ENCODE measurements at places on chromosomes 7 and 10.

DNA sequence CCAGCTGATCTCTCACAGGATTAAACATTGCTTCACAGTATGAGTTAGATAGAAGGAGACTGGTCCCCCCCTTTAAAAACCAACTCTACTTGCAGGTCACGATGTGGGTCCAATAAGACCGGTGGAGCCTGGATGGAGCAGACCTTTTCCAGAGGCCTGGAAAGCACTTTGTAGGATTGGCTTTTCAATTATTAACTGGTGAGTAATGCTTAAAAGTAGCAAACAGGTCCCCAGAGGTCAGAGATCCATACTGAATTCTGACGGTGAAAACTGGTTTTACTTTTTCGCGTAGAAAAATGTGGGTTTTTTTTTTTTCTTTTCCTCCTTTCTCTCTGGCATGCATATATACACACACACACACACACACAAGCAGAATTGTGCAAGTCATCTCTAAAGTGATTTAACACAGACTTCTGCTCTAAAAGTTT lies 74.9 kb upstream of the OGDHL start:
- DNase-seq = peak; percentile 59

DNA sequence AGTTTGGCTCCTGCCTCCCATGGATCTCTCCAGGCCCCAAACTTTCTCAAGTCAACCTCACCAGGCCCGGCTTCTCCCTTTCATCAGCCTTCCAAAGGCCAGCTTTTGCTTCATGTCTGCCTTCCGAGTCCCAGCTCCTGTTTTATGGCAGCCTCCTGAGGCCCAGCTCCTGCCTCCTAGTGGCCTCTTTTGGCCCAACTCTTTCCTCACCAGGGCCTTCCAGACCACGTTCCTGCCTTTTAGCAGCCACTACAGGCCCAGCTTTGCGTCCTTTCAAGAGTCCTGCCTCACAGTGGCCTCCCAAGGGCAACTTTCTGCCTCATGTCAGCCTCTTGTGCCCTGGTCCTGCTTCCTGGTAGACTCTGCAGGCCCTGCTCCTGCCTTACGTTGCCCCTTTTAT lies 15.3 kb upstream of the TMEM248 start:
- DNase-seq = no peak

DNA sequence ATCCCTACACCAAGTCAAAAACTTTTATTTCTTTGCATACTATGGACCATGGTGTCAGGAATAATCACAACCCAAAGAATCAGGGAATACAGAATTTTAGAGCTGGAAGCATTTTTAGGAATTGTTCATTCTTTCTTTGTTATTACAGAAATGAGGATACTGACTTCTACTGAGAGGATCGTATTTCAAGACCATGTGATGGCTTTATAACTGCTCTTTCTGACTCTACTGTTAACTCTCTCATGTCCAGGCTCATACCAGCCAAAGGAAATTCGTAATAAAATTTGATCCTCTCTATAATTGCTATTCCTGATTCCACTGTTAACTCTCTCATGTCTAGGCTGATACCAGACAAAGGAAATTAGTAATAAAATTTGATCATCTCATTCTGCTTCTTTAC lies 1050.9 kb upstream of the C7orf33 start:
- DNase-seq = no peak

- no peak for DNase-seq
Measured at GRCh38 chr7:155213385-155213784, 84.3 kb upstream of the INSIG1 start.

DNA sequence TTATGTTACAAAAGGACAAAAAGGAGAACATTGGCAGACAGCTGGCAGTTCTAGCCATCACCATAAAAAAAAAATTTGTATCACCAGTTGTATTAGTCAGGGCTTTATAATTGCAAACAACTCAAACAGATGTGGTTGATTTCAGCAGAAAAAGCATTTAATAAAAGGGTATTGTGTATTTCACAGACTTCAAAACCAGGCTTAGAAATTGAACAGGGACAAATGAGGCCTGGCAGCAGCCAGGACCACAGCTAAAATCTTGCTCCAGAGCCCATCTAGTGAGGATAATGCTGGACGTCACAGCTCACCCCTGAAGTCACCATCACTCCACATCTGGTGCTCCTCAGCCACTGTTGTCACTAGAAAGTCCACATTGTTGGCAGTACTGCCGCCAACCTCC lies 52.9 kb upstream of the CALD1 start:
- no peak for DNase-seq

- DNase-seq = peak; percentile 28
Measured at GRCh38 chr10:44361109-44361508, 23.8 kb downstream of the CXCL12 start.

- DNase-seq = peak; percentile 70
Measured at GRCh38 chr7:138875794-138876193, 77.8 kb upstream of the ATP6V0A4 start.

DNA sequence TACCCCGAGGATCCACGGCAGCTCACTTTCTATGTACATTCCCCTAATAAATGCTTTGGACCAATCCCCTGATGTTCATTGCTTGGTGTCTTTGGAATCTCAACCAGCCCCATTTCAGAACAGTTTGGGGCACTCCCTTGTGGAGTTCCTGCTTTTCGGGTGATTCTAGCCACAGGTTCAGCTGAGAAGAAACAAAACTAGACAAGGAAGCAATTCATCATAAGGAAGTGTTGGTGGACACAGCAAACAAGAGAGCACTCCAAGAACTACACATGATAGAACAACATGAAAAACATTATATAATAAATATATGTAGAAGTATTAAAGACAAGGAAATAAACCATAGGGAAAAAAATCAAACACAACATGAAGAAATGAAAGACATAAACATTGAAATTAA lies 6.0 kb upstream of the CCDC136 start:
- no peak for DNase-seq

- peak; percentile 85 for DNase-seq
Measured at GRCh38 chr10:4431114-4431863, 394.7 kb upstream of the AKR1E2 start.

- DNase-seq = no peak
Measured at GRCh38 chr7:42432644-42433043, 195.6 kb upstream of the GLI3 start.

GRCh38 chr10:44929356-44930255 lies 18.5 kb downstream of the TMEM72 start:
- no peak for DNase-seq

GRCh38 chr10:119466655-119467054 lies 75.9 kb downstream of the RGS10 start:
- no peak for DNase-seq

- DNase-seq = no peak
Measured at GRCh38 chr7:2143450-2143849, 89.3 kb downstream of the MAD1L1 start.

- peak; percentile 34 for DNase-seq
Measured at GRCh38 chr10:77297393-77297739, 340.2 kb downstream of the KCNMA1 start.

- DNase-seq = peak; percentile 84
Measured at GRCh38 chr10:22340329-22341189, 4.7 kb upstream of the SPAG6 start.

DNA sequence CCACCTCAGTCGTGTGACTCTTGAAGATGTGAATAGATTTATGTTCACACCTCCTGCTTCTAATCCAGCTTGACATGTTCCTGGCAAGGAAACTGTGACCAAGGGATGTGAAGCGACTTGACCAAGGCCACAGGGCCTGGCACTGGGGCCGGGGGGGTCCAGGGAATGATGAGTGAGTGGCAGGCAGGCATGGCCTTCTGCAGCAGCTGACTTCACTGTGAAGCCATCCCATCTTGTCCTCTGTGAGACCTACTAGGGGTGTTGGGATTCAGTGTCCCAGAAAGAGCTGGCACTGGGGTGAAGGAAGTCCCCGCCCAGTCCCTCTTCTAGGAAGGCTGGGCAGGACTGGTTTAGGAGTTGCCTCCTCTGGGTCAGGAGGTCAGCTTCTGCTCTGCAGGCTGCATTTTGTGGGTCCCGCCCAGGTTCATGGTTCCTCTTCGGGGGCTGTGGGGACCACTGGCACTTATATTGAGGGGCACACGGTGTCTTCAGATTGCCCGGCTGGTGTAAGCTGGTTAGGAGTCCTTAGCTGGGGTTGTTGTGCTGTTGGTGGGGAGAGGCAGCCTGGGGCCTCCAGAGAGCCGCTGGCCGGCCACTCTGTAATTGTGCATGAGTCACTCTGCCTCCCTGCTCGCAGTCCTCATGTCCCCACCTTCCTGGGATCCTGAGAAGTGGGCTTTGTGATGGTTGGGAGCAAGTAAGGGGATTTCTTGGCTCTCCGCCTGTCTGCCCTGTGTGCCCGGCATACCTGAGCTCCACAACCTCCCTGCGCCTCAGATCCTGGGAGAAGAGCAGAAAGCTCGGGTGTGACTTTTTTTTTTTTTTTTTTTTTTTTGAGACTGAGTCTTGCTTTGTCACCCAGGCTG lies 11.0 kb downstream of the ZMIZ1 start:
- DNase-seq = peak; percentile 43

- DNase-seq = no peak
Measured at GRCh38 chr10:129366450-129366849, 100.6 kb upstream of the MGMT start.

- DNase-seq = peak; percentile 53
Measured at GRCh38 chr10:122492999-122493481, 31.7 kb downstream of the HTRA1 start.

GRCh38 chr7:85695533-85695932 lies 508.7 kb upstream of the SEMA3D start:
- DNase-seq = peak; percentile 45

DNA sequence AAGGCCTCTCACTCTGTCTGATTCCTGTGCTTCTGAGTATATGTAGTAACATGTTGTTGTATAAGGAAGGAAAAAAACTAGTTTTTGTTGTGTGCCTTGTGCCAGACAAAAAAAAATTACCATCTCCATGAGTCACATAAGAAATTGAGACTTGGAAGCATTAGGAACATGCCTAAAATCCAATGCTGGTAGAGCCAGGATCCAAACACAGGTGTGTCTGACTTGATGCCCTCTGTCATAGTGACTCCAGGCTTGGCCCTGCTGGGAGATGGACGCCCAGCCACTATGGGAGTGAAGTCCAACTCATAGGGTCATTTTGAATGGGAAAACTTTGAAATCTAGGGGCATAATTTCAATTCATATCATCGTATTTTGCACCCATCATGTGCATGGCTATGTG lies 38.0 kb downstream of the PYROXD2 start:
- no peak for DNase-seq

DNA sequence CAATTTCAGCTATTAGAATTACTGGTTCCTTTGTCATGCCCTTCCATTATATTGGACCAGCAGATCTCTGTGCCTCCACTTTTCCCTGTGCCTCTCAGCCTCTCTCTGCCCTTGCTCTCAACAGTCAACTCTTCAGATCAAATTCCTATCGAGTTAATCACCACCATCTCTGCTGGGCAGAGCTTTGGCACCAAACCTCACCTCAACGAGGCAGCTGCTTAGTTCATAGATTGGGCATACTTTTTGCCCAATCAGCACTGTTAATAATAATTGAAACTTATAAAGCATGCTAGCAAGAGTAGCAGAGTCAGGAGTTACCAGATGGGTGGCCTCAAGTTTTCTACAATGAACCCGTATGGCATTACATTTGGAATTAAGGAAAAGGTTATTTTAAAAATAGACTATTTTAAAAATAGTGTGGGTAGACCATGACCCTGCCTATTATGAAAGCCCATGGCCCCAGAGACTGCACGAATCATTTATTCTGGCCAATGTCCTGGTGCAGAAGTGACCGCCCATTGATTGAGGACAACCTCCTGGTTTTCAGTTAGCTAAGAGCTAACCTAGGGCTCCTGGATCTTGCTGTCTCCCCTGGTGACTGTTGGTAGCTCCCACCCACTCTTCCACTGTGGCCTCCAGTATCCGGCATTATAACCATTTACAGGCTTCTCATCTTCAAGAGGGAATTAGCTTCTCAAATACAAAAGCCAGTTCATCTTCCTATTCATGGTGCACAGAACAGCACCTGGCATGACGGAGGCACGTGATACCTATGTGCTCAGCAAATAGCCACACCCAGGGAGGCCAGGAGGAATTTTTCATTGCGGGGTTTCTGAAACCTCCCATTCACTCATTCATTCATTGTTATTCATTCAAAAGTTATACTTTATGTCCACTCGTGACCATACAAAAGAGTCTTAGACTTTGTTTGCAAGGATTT lies 265.4 kb downstream of the INHBA start:
- DNase-seq = no peak

DNA sequence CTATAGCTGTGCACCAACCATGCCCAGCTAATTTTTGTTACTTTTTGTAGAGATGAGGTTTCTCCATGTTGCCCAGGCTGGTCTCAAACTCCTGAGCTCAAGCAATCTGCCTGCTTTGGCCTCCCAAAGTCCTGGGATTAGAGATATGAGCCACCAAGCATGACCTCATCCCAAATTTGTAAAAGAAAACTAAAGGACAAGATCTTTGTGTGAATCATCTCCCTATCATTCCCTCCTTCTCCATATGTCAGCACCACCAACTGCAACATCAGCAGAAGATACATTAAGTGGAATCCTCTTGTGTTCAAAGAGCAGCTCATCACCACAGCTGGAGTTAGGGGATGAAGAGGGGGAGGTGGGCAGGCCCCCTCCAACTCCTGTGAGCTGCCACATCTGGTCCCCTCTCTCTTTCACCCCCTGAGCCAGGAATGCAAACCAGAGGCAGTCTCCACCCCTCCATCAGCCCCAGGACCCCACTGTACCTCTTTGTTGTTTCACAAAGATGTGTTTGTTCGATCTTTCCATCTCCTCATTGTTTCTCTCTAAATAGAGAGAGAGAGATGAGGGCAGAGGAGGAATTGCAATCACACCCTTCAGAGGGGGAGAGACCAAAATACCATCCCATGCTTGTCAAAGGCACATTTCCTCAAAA lies 47.3 kb upstream of the PIP4K2A start:
- DNase-seq = no peak

DNA sequence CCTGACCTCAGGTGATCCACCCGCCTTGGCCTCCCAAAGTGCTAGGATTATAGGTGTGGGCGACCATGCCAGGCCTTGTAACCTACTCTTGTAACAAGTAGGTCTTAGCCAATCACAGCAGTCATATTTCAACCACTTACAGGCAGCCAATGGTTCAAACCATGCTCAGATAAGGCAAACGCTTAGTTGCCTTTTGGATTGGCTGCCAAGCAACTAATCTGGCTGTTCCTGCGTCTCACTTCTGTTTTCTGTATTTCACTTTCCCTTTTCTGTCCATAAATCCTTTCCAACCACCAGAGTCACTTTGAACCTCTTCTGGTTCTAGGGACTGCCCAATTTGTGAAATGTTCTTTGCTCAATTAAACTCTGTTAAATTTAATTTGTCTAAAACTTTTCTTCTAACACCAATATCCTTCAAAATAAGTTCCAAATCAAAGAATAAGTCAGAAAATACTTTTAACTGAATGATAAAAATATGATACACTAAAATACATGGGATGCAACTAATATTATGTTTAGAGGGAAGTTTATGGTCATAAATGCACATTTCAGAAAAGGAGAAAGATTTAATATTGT lies 19.1 kb upstream of the PRF1 start:
- DNase-seq = no peak

All from choroid plexus epithelial cell (primary cell).